ENCODE measurements at places on chromosomes 5 and 9. TPM values are rescaled to one million over a fixed set of nuclear protein-coding genes. Genes with fewer than 3 reads are reported as not detected.

The MYORG gene
- 1.7 TPM for total RNA-seq

The KCTD16 gene
- total RNA-seq: 0.04 TPM

The N4BP3 gene
- 45.8 TPM for total RNA-seq

The LSM11 gene
- total RNA-seq: 10.9 TPM

The AMACR gene
- total RNA-seq: 9.5 TPM

- no peak for DNase-seq
Measured at GRCh38 chr5:141100243-141100805, at the start of gene PCDHB3. TSS of gene PCDHB3 (plus strand) at chr5:141100473. CDS start at chr5:141100650, 177 bp downstream.

GRCh38 chr9:106801816-106802215 lies 61.1 kb upstream of the ZNF462 start:
- no peak for DNase-seq

DNA sequence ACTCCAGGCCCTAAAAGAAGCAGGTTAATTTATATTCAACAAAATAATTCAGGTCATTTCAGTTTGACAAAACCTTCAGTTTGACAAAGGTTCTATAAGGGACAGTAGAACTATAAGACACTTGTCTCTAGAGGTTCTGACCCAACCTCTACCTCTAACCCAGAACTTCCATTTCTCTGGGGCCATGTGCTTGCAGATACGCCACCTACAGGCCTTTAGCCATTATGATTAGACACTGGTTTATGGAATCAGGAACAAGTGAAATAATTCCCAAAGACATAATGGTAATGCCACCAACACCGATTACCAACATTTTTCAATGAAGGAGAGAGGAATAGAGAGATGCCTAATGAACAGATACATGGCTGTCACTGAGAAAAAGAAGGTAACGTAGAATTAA lies 733.9 kb downstream of the PRELID2 start:
- DNase-seq: no peak

DNA sequence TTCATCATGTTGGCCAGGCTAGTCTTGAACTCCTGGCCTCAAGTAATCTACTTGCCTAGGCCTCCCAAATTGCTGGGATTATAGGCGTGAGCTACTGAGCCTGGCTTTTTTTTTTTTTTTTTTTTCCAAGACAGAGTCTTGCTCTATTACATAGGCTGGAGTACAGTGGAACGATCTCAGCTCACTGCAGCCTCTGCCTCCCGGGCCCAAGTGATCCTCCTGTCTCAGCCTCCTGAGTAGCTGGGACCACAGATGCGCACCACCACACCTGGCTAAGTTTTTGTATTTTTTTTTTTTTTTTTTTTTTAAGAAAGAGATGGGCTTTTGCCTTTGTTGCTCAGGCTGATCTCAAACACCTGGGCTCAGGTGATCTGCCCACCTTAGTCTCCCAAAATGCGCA lies 26.2 kb upstream of the GPR21 start:
- no peak for DNase-seq

GRCh38 chr5:73482383-73483136 lies 15.7 kb upstream of the BTF3 start:
- no peak for DNase-seq

GRCh38 chr5:141598391-141599345 lies 20.1 kb downstream of the DIAPH1 start:
- no peak for DNase-seq

DNA sequence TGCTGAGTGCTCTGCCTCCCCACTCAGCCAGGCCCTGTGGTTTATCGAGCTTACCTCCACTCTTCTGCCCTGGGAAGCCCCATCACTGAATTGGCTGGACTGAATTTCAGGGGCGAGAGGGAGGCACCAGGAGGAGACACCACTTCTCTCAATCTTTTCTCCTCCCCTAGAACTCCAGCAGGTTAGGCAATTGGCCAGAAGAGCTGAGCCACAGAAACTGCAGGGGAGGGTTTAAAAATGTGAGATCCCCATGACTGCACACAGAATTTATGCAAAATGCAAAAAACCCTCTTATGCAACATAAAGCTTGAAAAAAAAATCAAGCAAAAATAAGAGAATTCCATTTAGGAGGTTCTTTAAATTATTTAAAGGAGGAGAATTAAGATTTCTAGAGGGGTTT lies 29.9 kb downstream of the TUT7 start:
- no peak for DNase-seq

All from SJCRH30 (cell line).